ENCODE measurements at places on chromosomes 2 and 18. TPM values are rescaled to one million over a fixed set of nuclear protein-coding genes. Genes with fewer than 3 reads are reported as not detected.

DNA sequence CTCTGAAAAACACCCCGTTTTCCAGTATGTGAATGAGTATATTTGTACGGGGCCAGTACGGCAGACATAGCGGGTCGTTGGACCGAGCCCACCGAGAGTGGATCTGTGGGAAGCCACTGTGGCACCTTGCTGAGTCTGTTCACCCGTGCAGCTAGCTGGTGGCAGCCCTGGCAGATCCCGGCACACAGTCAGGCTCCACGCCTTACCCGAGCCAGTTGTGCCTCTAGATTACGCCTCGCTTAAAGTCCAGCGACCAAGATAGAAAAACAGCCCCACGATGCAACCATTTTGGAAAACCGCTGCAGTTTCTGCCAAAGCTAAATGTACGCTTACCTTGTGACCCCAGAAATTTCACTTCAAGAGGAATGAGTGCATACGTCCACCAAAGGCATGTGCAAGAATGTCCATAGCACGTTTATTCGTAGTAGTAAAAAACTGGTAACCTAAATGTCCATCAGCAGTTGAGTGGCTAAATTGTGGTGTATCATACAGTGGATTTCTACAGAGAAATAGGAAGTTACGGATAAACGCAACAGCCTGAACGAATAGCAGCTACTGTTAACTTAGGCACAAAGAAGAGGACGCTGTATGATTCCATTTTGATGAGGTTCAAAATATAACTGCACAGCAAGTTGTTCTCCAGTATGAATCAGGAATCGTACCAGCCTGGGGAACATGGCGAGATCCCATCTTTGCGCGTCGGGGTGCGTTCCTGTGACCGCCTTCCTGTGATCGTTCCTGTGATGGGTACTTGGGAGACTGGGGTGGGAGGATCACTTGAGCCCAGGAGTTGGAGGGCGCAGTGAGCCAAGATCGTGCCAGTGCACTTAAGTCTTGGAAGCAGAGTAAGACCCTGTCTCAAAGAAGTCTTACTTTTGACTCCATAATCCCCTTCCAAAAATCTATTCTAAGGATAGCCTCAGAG is 688 bp upstream of the WDR33 start:
- DNase-seq: no peak

DNA sequence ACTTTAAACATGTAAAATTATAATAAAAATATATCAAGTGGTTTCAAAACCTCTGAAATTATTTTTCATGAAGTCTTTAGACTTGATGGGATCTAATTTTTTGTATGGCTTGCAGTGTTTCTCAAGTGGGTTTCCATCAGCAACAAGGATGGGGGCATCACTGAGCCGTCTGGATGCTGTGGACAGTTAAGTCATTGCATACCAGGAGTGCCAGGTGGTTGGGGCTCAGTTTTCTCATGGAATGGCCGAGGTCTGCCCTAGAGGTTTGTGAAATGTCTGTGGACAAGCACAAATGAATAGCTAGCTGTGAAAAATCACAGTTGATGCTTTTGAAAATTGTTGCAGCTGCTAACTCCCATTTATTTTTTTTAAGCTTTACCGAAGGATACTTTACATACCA is 1.7 kb downstream of the PRELID3A start:
- DNase-seq: no peak

DNA sequence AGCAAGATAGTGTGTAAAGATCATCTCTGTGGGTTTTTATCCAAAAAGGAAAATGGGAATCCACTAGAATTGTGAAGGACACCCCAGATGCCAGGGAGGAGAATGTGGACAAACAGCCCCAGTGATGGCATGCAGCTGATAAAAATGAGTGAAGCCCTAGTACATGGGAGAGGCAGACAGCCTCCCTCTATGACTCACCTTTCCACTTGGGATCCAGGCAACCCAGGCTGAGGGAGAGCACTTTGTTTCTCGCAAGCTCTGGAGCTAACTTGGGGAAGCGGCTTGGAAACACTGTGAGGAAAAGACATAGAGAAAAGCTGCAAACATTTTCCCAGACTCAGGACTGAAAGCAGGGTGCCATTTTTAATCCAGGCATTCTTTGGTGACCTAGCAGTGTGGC is 5.3 kb upstream of the FLACC1 start:
- no peak for DNase-seq

Gene NAT8
- total RNA-seq: not detected

Gene LIMS3
- total RNA-seq: 14.2 TPM

Gene MYL12B
- total RNA-seq: 330 TPM
